ENCODE measurements at places on chromosomes 11 and 22. TPM values are rescaled to one million over a fixed set of nuclear protein-coding genes. Genes with fewer than 3 reads are reported as not detected.

The FAM111B gene
- total RNA-seq: 59.4 TPM

The LARGE2 gene
- total RNA-seq: 0.30 TPM

The NECTIN1 gene
- total RNA-seq: 5.6 TPM

The SULT4A1 gene
- not detected for total RNA-seq

The PANX3 gene
- total RNA-seq: not detected

The LRRC74B gene
- total RNA-seq: not detected

The TSSK2 gene
- total RNA-seq: not detected
